Stimulated activated CD4-positive, alpha-beta T cell treated with anti-CD3 and anti-CD28 coated beads, Interleukin-1b, Interleukin-23, amount 100 ng/mL, for 1 hour (primary cell): ENCODE measurements at places on chromosomes 2 and 18.
A peak's percentile ranks its signal among the peaks of the same experiment; 100 is the strongest.

GRCh38 chr2:240631548-240632305 lies 6.4 kb downstream of the GPR35 start:
- no peak for DNase-seq

DNA sequence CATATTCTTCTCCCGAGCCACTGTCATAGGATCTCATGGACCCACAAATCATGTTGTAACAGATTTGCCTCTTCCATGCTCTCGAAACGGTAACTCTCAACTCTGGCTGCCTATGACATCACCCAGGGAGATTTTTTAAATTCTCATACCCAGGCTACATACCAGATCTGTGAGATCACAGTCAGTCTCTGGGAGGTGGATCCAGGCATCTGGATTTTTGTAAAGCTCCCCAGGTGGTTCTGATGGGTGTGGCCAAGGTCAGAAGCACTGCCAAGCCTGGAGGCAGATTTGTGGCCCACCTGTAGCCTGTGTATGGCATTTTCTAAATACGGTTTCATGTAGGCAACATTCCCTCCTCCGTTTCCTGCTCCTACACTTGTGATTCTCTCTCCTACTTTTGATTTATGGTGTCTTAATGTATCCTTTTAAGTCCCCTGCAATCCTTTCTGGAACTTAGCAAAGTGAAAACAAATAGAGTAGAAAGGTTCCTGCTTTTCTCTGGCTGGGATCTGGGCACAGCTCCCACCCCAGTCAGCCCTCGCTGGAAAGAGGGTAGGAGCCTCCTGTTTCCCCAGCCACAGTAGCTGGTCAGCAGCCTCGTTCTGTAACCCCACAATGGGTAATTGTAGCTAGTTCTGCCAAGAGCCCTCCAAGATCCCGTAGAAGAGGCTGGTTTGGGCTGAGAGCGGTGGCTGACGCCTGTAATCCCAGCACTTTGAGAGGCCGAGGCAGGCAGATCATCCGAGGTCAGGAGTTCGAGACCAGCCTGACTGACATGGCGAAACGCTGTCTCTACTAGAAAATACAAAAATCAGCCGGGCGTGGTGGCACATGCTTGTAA lies 96.2 kb downstream of the KLHL29 start:
- no peak for DNase-seq

DNA sequence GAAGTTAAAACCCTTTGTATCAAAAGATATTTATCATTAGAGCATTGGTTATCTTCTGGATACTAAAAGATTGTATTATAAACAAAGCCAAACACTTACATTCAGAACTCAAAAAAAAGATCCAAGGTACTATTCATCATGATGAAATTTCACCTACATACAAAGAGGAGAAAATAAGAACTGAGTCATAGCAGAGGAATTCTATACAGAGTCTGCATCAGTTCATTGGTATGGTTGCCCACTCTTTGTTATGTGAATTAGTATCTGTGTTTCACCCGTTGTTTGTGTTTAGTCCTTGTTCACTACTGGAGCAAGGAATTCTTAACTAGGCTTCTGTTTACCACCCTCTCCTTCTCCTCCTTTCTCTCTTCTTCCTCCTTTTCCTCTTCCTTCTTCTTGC lies 157.9 kb downstream of the LNPK start:
- no peak for DNase-seq

DNA sequence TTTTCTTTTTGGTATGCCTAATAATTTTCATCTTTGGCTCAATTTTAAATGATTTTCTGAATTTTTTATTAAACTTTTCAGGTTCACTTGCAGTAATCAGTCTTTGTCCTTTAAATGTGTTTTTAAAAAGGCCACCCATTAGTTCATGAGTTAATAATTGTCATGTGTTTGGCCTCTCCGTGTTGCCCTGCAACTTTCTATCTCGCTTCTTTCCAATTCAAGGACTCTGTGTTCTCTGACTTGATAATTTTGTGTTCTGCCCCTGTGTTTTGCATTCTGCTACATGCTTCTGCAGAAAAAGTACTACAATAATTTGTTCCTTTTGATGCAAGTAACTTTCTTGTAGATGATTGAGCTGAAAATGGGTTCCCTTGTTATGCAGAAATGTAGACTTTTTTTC lies 921.4 kb upstream of the LRATD1 start:
- no peak for DNase-seq

DNA sequence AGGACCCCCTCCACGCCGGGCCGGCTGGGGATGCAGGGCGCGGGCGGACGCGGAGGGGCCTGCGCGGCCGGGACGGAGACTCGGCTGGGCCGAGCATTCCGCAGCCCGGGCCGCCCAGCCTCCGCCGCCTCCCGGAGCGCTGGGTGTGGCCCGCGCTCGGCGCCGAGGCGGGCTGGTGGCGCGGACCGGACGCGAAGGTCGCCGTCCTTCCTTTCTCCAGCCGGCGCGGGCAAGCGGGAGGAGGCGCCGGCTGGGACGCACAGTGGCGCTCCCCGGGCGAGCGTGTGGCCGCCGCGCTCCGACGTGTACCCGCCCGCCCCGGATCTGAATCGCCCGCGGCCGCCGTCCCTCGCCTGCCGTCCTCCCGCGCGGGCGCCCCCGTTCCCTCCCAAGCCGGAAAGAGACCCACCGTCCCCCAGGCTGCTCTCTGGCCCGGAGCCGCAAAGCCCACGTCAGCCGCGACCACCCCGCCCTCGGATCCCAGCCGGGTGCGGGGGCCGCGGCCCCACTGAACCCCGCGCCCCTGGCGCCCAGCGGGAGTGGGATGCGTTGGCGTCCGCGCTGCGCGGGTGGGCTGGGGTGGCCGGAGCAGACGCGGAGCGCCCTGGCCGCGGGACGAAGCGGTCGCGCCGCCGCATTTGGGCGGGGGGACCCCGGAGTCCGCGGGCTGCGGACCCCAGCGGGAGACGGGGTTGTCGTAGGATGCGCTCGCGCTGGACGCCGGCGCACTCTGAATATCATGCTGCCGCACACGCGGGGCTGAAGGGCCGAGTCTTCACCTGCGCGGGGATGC lies 634 bp downstream of the SPATS2L start:
- no peak for DNase-seq

GRCh38 chr18:40367576-40367975 lies 1587.5 kb upstream of the PIK3C3 start:
- DNase-seq = no peak

- no peak for DNase-seq
Measured at GRCh38 chr2:168530982-168531622, 75.0 kb downstream of the CERS6 start.

GRCh38 chr2:55229221-55229620 lies 2.9 kb downstream of the CLHC1 start:
- DNase-seq = no peak

GRCh38 chr2:215320679-215321078 lies 8.8 kb downstream of the ATIC start:
- no peak for DNase-seq

GRCh38 chr18:78788161-78788560 lies 191.5 kb upstream of the SALL3 start:
- DNase-seq = no peak

- peak; percentile 0 for DNase-seq
Measured at GRCh38 chr2:26144953-26145680, 27.8 kb upstream of the GAREM2 start.

DNA sequence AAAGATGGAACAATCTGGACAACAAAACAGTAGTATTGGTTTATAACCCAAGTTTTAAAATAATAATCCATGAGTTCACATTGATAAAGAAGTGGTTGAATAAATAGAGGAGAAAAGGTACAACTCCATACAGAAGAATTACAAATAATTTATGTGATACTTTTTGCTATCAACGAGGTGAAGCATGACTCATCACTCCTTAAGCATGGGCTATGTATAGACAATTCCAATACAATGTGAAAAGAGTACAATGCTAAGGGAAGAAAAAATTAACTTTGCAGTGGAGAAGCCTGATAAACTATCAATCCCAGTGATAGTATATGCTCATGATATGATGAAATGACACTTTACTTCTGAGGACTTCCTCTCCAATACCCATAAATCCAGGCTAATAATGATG lies 312.9 kb downstream of the GULP1 start:
- DNase-seq = no peak

DNA sequence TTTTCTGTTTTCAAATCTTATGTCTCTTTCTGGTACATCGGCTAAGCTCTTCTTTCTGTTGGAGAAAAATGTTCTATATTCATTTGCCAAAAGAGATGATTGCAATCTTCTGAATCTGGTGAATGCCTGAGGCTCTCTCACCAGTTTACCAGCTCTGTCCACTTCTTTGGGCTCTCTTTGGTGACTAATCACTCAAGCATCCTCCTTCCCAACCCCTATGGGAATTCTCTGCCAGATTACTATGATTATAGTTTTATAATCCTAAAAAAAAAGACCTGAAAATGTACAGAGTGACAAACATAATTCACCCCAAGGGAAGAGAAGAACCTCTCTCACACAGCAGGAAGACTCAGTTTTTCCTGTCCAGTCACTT lies 187.3 kb downstream of the CAMKMT start:
- no peak for DNase-seq

DNA sequence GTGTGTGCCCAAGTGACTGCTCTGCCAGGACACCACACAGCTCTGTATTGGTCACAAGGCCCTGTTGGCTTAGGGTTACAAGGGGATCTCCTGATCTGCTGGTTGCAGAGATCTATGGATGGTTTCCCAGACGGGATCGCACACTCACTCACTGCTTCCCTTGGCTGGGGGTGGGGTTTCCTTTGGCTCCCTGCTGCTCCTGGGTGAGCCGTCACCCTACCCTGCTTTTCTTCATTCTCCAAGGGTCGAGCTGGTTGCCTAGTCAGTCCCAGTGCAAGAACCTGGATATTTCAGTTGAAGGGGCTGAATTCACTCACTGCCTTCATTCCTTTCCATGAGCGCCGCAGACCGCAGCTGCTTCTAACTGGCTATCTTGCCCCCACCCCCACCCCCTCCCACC lies 56.3 kb downstream of the GTF3C3 start:
- no peak for DNase-seq

DNA sequence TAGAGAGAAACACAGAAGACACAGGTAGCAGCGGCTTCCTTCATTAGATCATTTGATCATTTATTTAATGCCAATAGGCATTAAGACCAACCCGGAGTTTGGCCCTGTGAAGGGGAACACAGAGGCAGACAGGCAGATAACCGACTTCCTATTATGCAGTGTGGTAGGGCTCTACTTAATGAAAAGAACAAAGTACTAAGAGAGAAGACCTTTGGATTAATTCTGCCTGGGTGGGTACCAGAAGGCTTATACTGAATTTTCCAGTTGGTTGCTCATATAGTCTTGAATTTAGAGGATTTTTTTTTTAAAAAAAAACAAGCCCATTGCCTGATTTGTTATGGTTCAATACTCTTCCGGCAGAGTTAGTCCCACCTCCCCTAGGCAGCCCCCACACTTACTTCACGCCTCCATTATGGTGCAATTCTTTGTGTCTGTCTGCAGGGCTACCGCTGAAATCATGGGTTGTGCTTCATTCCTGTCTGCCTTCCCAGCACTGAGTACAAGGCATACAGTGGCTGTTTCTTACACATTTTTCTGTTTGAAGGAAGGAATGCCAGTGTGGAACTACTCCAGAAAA lies 244.3 kb upstream of the APCDD1 start:
- DNase-seq = no peak

DNA sequence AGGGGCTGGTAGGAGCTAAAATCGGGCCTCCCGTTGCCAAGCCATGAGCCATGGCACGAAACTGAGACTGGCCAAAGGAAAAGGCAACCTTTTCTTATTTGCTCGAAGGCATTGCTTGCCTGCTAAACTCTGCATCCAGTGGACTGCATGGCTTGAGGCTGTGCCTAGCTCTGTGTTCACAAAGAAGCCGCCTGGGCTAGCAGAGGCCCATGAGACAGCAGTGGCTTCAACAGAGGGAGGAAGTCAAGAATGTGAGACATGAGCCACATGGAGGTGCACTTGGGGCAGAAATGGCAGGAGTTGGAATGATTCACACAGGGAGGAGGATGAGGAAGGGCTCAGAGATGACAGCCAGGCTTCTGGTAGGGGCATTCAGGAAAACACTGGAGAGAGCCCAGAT lies 33.5 kb downstream of the TPRKB start:
- no peak for DNase-seq

- no peak for DNase-seq
Measured at GRCh38 chr18:57976230-57976773, 67.7 kb upstream of the NEDD4L start.

GRCh38 chr2:154392256-154392655 lies 306.2 kb upstream of the KCNJ3 start:
- DNase-seq = no peak

GRCh38 chr18:63321291-63321690 lies 1.7 kb upstream of the BCL2 start:
- no peak for DNase-seq

GRCh38 chr2:31467426-31467825 lies 52.9 kb upstream of the XDH start:
- no peak for DNase-seq

- no peak for DNase-seq
Measured at GRCh38 chr2:152492911-152493310, 157.9 kb downstream of the FMNL2 start.

GRCh38 chr2:231343006-231343710 lies 52.4 kb upstream of the B3GNT7 start:
- no peak for DNase-seq

DNA sequence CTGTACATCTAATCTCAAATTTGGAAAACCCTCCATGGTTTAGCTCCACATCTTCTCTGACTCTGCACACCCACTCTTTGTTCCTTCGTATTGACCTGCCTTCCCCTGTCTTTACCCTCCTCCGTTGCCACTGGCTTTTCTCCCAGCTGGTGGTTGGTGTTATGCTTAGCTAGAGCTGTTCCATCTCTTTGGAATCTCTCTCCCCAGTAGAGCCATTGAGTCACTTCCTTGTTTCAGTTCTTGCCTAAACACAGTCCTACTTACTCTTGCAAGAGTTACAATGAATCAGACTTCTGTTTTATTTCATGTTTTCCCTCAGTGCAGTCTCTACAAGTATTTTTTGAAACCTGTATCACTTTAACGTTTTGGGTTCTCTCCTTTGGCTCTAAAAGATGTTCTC lies 263.9 kb downstream of the LTBP1 start:
- DNase-seq = no peak

DNA sequence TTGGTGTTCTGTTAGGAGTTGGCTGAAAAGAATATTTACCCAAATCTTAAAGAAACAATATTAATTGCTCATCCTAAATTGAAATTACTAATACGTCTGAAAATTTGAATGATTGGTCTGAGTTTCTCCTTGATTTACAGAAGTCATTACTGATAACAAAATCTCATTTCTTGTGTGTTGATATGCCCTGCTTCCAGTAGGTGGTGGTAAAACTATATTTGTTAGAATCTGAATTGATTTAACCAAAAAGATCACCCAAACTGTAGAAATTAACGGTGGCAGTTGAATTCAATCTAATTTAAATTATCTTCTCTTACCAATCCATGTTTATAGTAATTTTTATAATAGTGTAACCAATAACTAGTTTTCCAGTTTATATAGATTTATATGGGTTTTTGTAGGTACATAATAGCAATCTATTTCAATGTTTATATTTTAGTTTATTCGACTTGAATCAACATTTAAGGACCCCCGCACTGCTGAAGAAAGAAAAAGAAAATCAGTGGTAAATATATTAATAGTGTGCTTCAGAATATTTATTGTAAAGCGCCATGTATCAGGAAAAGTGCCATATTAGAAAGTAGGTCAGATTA lies 38.3 kb downstream of the PAPOLG start:
- DNase-seq = no peak

GRCh38 chr2:238845583-238846377 lies 2.1 kb upstream of the TWIST2 start:
- DNase-seq = no peak
